ENCODE measurements at places on chromosomes 2 and 18.

DNA sequence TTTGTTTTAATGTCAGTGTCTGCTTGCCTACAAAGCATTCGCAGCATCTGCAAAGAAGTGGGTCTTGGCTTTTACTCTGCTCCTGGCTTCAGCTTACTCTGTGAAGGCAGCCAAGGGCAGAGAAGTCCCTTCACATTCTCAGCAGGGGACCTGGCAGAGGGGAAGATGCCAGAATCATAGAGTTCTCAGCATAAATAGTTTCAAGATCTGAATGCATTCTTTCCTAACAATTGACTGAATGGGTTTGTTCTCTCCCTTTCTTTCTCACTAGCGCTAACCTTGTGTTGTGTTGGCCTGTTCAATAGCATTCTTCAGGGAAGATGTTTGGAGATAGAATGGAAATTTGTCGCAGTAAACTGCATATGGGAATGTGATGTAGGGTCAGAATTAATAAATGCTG lies 106.9 kb downstream of the FARSB start:
- DNase-seq: no peak

- no peak for DNase-seq
Measured at GRCh38 chr2:226981791-226982326, 146.0 kb downstream of the RHBDD1 start.

DNA sequence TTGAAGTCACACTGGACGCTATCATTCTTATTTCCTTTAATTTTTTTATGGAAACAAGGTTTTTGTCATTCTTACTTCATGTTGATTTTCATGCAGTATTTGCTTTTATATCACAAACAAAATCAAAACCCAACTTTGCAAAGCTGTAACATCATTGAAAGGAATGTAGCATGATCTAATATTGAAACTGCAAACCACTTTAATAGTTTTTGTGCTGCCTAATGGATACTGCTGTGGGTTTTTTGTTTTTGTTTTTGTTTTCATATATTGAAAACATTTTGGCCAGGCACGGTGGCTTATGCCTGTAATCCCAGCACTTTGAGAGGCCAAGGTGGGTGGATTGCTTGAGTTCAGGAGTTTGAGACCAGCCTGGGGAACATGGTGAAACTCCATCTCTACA lies 81.6 kb downstream of the MAP2 start:
- DNase-seq: no peak

GRCh38 chr2:138059487-138060300 lies 95.4 kb downstream of the HNMT start:
- DNase-seq: no peak

DNA sequence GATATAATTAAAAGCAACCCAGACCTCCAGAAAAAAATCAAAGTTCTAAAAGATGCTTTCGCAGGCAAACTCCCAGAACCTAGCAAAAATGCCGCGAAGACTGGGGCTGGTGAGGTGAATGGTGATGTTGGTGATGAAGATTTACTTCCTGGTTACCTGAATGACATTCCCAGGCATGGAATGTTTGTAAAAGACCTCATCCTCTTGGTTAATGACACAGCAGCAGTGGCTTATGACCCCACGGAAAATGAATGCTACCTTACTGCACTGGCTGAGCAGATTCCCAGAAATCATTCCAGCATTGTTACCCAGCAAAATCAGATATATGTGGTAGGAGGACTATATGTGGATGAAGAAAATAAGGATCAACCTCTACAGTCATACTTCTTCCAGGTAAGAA lies 994 bp downstream of the KLHL41 start:
- no peak for DNase-seq

- no peak for DNase-seq
Measured at GRCh38 chr2:128596396-128597120, 277.9 kb upstream of the HS6ST1 start.

- DNase-seq: no peak
Measured at GRCh38 chr18:65049586-65049985, 701.2 kb upstream of the CDH7 start.

GRCh38 chr2:12715258-12716031 lies 1.3 kb upstream of the TRIB2 start:
- no peak for DNase-seq

- DNase-seq: no peak
Measured at GRCh38 chr18:59685501-59685900, 11.7 kb downstream of the CCBE1 start.

DNA sequence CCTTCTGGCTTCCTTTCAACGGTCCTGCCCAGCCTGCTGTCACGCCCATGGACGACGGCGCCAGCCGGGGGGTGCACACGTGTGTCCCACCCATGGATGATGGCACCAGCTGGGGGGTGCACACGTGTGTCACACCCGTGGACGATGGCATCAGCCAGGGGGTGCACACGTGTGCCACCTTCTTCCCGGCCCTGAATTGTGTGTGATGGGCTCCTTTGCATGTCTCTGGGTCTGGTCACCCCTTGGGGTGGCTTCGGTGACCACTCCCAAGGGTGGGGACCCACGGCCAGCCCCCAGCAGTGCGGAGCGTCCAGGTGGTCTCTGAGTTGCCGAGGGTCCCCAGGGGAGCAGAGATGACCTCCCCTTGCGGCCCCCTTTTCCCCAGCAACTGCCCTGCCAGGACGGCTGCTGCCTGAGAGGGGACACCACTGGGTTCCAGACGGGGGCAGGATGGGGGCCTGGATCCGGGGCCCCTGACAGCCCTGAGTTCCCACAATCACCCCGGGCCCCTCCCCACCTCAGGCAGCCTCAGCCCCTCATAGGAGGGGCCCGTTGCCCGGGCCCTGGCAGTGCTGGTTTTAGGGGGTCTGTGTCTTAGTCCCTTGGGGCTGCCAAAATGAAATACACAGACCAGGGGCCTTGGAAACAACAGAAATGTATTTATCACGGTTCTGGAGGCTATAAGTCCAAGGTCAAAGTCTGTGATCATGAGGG lies 9.4 kb downstream of the NEU4 start:
- DNase-seq: peak; percentile 12

DNA sequence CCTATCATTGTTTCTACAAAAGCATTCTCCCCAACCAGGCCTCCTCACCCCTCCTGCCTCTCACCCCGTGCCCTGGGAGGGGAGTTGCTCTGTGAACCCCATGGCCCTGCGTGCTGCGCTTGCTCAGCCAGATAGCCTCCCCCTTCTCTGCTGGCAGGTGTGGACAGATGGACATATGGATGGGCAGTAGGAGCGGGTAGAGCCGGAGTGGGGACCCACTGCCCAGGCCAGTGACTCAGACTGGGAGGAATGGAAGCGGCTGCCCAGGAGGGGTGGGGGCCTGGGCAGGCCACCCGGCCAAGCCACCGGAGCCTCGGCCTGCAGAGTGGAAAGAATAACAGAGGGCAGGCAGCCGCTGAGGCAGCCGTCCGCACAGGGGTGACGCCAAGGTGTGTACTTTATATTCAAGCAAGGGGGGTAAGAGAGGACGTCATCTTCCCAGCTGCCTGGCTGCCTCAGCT lies 8.7 kb downstream of the CYP26B1 start:
- DNase-seq: no peak

- DNase-seq: no peak
Measured at GRCh38 chr2:99397266-99397920, 60.2 kb downstream of the EIF5B start.

- no peak for DNase-seq
Measured at GRCh38 chr2:230422149-230422548, 6.1 kb downstream of the SP100 start.

GRCh38 chr2:224691563-224691962 lies 24.6 kb downstream of the CCDC195 start:
- DNase-seq: no peak

GRCh38 chr18:5173236-5173635 lies 23.8 kb downstream of the AKAIN1 start:
- no peak for DNase-seq

DNA sequence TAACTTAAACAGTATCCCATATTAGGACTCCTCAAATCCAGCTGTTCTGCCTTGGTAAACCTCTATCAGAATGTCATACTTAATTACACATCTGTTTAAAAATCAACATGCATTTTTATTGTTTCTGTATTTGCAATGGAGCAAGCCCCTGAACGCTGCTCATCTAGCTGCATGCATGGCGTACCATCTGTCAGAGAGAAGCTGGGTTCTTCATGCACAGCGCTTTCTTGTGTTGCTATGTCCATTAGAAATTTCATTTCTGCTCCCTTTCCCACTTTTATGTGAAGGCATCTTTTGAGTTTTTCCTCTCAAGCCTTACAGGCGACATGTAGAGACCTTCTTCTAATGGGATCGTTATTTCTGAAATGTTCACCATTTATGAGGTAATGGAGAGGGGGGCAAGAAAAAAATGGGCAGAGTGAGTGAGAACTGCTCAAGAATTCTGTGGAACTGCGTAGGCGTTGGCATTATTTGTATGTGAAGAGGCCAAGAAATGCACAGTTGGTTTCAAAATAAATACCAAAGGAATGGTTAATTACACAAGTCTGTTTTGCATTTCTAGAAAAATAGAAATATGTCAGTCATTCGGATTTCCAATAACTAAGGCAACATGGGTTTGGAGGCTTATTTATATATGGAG lies 31.6 kb downstream of the INSIG2 start:
- no peak for DNase-seq

DNA sequence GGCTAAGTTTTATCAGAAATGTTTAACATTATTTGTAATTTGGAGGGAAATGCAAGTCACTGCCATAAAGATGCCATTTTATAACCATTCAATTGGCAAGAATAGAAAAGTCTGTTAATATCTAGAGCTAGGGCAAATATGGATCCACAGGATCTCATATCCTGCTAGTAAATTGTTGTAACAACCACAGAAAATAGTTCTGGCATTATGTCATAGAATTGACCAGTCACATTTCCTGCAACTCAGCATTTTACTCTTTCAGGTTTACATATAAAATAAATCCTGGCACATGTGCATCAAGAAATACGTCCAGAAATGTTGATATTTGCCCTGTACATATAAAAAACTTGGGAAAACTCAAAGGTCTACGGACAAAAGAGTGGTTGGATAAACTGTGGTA lies 32.9 kb downstream of the OSBPL6 start:
- no peak for DNase-seq

- no peak for DNase-seq
Measured at GRCh38 chr2:131112529-131112928, 7.4 kb downstream of the PLEKHB2 start.

GRCh38 chr2:119715409-119716283 lies 36.6 kb downstream of the TMEM177 start:
- no peak for DNase-seq
